ENCODE measurements at places on chromosomes 1 and 21. TPM values are rescaled to one million over a fixed set of nuclear protein-coding genes. Genes with fewer than 3 reads are reported as not detected.
A peak's percentile ranks its signal among the peaks of the same experiment; 100 is the strongest.

GRCh38 chr1:34794001-34794789, 1.4 kb downstream of the GJA4 start:
- no peak for DNase-seq

GRCh38 chr1:220368352-220369265, 96.4 kb upstream of the RAB3GAP2 start:
- DNase-seq, result no peak

DNA sequence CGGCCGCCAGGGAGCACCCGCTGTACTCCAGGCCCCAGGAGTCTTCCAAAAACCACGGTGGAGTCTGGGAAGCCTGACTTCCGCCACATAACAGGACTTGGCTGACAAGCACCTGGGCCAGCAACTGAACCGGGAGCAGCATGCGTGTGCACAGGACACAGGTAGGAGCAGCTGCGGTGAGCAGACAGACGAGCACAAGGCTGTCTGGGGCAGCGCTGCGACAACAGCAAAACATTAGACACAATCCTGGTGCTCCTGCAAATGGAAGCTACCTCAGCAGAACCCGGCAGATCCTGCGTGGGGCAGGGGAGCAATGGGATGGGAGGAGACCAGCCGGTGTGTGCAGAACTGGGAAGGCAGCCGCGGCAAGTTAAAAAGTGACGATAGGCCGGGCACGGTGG, 80.4 kb downstream of the NPHP4 start:
- DNase-seq, result no peak

KHDC4 gene
- total RNA-seq, result 101 TPM

PTGFR gene
- total RNA-seq, result 0.85 TPM

GRCh38 chr1:57160594-57160993, 194.8 kb upstream of the C8B start:
- no peak for DNase-seq

- no peak for DNase-seq
These were observed 346.5 kb upstream of the PLD5 start for GRCh38 chr1:242870966-242871365.

DNA sequence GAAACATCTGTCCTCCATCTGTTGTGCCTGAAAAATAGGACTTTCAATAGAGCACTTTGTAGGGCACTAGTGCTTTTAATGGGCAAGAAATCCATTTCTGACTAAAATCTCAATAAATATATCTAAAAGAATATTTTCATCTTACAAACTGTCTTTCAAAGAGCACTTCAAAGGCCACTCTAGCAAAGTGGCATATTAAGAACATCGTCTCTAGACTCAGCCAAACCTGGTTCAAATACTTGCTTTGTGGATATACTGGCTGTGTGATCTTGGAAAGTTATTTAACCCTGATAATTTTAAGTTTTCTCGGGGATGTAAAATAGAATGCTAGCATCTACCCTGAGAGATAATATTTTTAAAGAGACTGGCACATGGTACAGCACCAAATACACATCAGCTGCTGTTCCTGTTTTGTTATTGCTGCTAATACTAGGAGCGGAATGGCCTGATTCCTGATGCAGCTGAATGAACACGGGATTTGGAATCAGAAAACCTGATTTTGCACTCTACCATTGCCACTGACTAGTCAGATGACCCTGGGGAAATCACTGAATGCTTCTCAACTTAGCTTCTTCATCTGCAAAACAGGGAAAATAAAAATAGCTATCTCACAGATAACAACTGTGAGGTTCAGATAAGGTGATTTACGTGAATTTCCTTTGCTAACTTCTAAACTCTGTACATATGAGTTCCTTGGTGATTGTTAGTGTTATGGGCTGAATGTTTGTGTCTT, 25.2 kb upstream of the LRRC8C start:
- no peak for DNase-seq

GRCh38 chr1:43440358-43440757, 13.4 kb downstream of the HYI start:
- peak; percentile 46 for DNase-seq

GRCh38 chr1:223833948-223834347, 11.8 kb downstream of the TP53BP2 start:
- no peak for DNase-seq

MEAF6 gene
- 12.3 TPM for total RNA-seq

PRKAA2 gene
- 1.4 TPM for total RNA-seq

DNA sequence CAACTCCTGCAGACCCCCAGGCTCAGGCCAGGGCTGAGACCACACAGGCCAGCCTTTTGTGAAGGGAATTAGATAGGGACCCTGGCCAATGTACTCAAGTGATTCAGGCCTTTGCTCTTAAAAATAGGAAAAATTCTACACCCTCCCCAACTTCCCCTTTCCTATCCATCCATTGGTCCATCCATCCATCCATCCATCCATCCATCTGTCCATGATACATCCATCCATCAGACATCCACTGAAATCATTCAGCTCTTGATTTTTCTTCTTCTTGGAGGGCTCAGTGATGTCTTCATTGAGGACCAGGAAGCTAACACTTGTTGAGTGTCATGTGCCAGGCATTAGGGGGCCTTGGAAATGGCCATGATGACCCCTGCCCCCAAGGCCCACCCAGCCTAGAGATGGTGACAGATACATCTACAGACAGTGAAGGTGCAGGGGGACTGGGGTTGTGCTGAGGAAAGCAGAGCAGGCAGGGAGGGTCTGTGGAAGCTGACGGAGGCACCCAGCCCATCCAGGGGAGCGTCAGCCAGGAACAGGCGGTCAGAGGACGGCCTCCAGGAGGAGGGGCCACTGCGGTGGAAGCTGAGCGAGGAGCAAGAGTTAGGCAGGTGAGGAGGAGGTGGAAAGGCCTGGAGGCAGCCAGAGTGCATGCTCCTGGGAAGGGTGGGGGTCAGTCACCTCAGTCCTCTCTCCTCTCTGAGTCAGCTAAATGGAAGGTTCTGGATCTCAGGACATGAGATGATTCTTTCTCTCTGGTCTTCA, 81.9 kb downstream of the EPHB2 start:
- DNase-seq, result no peak

DNA sequence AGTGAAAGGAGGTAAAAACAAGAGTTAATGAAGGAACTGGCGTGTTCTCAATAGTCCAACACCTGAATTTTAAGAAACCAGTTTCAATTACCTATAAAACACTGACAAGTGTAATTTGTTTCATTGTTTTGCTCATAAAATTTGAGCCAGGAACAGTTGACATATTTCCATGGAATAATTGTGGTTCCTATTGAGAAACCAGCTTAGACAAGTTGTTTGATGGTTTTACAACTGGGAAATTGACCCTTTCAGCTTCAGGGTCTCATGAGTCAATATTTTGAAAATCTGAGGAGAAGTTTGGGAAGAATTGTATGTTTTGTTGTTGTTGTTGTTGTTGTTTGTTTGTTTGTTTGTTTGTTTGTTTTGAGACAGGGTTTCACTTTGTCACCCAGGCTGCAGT, 69.1 kb upstream of the GADD45A start:
- DNase-seq, result no peak

- no peak for DNase-seq
These were observed 28.8 kb upstream of the ZBTB18 start for GRCh38 chr1:244022311-244022710.

- DNase-seq, result no peak
These were observed 612.9 kb downstream of the PTPRU start for GRCh38 chr1:29849038-29849750.

ILF2 gene
- total RNA-seq, result 37.5 TPM

DNA sequence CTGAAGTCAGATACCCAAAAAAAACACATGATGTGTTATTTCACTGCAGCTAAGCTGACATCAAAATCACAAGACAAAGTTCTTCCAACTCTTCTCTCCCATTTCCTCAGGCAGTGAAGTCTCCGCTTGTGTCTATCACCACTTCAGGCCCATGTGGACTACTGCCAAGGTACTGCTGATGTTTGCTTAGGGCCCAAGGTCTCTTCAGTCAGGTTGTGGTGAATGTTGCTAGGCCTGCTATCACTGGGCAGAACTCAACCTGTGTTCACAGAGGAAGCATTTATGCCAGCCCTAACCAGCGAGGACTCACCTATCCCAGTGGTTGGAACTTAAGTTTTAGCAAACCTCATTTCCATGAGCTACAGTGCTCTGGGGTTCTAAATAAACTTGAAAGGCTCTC, 156.5 kb upstream of the BRINP3 start:
- DNase-seq, result no peak

GRCh38 chr1:112027696-112028095, 38.2 kb upstream of the KCND3 start:
- no peak for DNase-seq

DNA sequence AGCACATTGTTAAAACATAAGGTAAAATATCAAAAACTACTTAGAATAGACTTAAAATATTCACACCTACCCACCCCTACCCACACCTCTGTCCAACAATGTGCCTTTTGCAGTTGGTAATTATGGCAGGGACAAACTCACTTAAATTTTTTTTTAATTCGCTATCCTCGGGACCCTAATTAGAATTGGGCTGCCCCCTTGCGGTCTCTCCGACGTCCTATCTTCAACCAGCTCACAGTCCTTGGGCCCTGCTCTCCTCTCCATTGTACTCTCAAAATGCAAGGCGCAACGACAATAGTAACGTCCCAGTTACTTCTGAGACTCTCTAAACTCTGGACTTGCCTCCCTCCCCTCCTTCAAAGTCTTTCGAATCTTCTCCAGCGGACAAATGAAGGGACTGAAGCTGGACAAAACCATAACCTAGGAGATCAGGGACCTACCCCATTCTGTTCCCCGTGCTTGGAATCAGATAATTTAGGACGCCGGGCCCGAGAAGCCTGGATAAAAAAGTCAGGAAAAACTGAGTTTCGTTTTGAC, 1.1 kb upstream of the CIART start:
- no peak for DNase-seq

DNA sequence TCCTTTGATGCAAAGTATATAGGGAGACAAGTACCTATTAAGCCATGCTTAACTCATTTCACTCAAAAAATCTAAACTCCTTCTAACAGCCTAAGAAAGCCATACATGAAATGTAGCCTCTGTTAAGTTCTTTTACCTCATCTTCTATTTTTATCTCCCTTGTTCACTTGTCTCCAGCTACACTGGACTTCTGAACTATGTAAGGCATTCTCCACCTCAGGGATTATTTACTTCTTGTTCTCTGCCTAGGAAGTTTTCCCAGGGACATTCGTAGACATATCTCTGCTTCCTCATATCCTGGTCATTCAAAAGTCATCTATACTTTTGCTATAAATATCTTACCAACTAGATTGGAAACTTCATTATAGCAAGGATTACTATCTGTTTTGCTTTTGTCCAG, 96.9 kb downstream of the COP1 start:
- DNase-seq, result no peak

HCRTR1 gene
- total RNA-seq, result not detected

Measured in ascending aorta (tissue), 2 donors.